ENCODE measurements at places on chromosomes 3 and 15.
A peak's percentile ranks its signal among the peaks of the same experiment; 100 is the strongest.

DNA sequence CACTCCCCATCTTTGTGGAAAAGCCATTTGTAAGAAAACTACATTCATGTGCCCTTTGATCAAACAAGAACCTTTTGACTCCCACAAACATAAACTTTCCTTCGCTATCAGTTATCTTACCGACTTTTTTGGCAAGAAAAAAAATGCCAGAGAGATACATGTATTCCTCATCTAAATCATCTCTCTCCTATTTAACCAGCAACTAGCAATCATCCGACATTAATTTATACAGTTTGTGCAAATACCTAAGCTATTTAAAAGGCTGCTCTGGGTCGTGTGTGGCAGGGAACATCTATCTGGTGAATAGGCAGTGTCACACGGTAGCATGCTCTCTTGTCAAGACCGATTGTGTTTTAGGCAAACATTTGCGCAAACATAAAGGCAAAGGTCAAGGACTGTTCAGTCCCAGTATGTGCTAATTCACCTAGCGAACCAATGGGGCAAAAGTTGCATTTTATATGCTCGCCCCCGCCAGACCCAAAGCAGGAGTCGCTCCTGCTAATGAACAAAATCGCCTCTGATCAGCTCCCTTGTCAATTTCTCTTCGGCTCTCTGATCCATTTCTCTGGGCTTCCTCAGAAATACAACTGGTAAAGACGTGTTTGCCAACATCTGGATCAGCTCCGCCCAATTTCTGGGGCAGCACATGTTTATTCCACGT lies 37.7 kb downstream of the ZIC4 start:
- no peak for DNase-seq

DNA sequence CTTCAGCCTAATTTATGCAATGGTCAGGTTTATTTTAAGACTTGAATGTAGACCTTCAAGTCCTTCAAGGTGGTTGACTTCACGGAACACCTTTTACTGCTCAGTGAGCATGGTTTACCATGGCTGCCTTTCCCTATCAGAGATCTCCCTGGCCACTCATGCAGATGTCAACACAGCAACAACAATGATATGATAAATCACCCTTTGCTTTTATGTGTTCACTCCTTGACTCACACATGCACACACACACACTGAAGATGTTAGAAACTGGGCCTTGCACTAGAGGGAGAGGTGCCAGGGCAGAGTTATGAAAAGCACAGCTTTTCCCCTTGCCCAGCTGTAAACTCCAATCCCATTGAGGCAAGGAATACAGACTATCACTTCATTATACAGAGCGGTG lies 134.4 kb downstream of the WNT5A start:
- no peak for DNase-seq

GRCh38 chr15:74845208-74845568 lies 2.2 kb upstream of the ULK3 start:
- no peak for DNase-seq

- peak; percentile 89 for DNase-seq
Measured at GRCh38 chr3:179037351-179037750, 34.3 kb downstream of the ZMAT3 start.

DNA sequence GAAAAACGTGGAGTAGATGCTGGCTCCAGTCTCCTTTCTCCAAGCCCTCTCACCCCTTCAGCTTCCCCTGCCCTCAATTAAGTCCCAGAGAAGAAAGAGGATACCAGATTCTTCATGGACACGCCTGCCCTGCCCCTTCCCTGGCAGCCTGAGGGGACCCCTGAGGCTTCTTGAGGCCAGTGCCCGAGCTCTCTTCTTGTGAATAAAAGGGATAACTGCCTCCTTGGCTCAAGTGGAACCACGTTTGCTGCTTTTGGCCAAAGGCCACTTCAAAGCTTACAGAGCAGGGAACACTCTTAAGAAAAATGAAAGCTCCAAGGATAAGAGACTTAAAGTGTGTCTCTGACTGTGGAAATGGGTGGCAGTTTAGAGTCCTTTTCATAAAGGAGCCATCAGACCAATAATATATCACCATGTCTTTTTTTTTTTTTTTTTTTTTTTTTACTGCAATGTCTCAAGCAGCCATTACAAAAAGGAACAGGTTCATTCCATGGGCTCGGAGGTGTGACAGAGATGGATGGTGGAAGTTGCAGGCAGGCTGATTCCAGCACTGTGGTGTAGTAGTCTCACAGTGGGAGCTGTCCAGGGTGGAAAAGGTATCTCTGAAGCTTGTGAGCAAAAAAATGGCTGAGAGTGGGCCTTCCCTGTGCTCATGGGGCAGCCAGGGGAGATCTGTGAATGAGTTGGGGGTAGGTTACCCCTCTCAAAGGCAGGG lies 108.8 kb downstream of the SEMA5B start:
- DNase-seq: peak; percentile 11

DNA sequence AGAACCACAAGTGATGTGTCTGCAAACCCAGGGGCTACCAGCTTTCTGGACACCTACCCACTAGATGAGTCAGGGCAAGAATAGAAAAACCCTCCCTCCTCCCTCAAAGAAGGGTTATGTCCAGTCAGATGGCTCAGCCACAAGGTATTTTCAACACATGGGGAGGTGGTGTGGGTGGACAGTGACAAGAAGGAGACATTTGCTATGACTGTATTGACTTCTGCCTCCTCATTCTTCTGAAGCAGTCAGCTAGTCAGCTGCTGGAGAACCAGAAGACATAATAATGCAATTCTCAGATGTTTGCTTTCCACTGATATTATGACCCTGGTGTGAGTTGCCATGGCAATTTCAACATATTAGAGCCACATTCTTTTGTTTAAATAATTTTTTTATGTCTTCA lies 66.7 kb upstream of the GOLGA8B start:
- DNase-seq: no peak

DNA sequence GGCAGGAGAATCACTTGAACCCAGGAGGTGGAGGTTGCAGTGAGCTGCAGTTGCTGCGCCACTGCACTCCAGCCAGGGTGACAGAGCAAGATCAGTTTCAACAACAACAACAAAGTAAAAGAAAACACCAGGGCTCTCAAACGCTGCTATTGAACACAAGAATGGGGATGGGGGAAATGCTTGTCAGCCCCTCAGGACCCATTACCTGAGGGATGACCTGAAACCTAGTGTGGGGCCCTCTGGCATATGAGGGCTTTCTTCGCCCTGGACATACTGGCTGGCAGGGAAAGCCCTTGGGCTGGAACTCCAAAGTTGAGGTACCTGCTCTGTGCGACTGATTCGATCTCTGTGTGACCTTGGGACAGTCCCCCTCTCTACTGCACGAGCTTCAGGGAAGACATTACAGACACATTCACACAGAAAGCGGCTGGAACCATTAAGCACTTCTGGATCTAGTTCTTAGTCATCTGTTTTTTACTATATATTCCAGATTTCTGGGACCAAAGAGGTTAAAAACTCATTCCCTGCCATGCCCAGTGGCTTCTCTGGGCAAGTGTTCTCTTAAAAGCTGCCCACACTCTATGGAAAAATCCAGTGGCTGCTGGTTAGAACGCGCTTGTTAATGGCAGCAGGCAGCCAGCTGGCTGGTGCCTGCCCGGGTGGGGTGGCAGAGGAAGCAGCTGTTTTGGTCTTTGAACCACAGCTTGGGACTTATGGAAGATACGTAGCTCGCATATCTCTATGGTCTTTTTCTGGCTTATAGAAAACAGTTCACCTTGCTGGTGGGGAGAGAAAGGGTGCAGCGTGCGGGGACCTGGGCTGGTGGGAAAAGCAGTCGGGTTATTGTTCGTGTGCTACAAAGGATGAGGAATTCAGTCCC lies 57.2 kb downstream of the ATP1B3 start:
- DNase-seq: no peak

DNA sequence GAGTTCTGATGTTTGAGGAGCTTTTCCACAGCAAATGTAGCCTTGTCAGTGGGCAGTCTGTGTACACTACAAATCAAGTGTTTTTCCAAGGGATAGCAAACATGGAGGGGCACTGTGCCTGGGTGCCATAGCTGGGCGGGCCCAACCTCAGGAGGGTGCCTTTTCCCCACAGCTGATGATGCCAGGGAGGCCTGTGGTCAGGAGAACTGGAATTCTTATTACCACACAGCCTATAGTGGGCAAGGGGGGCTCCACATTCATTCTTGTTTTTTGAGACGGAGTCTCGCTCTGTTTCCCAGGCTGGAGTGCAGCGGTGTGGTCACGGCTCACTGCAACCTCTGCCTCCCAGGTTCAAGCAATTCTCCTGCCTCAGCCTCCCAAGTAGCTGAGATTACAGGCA lies 41.8 kb downstream of the SYNM start:
- no peak for DNase-seq

GRCh38 chr15:39704689-39705088 lies 78.0 kb downstream of the FSIP1 start:
- peak; percentile 71 for DNase-seq

- DNase-seq: no peak
Measured at GRCh38 chr15:71239592-71240364, 124.5 kb downstream of the THSD4 start.

GRCh38 chr3:123488645-123489347 lies 39.9 kb upstream of the ADCY5 start:
- no peak for DNase-seq

DNA sequence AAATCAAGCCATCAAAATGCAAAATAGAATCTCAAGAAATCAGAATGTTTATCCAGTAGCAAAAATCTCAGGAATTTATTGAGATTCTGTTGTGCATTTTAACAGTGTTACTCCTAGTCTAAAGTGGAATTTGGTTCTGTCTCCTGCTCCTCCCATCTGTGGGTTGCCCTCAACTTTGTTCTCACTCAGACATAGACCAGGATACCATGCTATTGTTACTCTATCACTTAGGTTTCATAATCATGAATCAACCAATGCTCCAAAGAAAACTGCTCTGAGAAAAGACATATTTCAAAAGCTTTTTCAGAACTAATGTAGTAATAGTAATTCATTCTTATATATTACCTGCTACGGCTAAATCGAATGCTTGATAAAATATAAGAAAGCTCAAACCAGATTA lies 274.7 kb downstream of the RBMS3 start:
- DNase-seq: peak; percentile 65

DNA sequence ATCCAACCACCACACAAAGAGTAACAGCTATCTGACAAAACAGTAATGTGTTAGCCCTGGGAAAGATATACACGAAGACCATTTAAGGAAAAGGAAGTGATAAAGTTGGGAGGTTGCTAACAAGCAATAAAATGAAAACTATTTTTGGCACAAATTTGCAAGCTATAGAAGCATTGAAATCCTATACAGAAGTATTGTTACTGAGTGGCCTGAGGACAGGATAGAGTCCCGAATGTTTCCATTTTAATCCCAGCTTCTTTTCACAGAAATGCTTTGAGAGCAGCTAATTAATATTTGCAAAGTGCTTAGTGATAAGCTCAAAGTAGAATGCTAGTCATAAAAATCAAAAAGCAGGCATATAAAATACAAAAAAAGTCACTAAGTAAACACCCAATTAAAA lies 51.5 kb downstream of the RAD18 start:
- DNase-seq: no peak

- no peak for DNase-seq
Measured at GRCh38 chr3:38028621-38029361, 651 bp downstream of the PLCD1 start.

- no peak for DNase-seq
Measured at GRCh38 chr3:46893763-46894162, 16.2 kb downstream of the PTH1R start.

GRCh38 chr3:49899815-49900214 lies 3.9 kb downstream of the MST1R start:
- peak; percentile 33 for DNase-seq

DNA sequence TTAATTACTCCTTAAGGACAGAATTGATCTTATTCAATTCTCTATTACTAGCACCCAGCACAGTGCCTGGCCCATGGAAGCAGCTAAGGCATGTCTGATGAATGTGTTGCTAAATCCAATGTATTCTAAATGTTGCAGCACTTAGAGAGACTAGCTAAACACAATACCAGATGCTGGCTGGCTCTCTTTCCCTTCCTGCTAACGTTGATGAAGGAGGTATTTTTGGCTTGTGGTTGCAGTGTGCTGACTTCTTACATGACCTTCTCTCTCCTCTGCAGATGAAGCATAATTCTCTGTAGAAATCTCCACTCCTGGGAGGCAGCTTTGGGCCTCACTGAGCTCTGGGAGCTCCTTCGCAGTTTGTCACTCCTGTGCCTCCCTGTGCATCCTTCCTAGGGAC lies 183.6 kb downstream of the PEX5L start:
- DNase-seq: peak; percentile 2

DNA sequence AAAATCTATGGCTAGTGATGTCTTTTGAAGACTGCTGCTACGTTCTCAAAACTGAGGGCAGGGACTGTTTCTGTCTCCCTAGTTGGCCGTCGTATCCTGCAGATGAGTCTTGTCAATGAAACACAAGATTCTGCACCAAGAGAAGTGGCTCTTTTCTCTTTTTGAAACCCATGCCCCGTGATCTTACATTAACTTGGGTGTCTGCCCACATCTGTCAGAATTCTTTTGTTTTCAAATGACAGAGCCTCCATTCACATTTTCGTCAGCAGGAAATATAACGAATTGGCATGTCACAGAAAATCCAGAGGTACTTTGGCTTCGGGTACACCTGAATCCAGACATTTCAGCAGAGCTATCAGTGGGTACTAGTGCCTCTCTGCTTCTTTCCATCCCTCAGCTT lies 331.3 kb upstream of the PROK2 start:
- DNase-seq: no peak

DNA sequence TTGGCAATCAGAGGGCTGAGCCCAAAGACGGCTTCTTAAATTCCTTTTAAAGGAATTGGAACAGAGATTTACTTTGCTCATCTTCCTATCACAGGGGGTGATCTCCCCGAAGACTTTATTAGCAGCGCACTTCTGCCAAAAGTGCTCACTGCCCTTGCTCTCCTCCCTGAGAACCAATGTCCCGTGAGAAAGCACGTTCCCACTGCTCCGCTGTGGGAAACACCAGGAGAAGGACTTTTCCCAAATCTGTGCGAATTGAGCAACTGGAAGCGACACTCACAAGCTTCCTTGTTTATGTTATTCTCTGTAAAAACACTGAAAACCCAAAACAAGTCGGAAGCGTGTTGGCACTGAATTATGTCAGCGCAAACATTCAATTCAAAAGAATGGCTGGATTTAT lies 670.8 kb upstream of the NR2F2 start:
- DNase-seq: no peak

DNA sequence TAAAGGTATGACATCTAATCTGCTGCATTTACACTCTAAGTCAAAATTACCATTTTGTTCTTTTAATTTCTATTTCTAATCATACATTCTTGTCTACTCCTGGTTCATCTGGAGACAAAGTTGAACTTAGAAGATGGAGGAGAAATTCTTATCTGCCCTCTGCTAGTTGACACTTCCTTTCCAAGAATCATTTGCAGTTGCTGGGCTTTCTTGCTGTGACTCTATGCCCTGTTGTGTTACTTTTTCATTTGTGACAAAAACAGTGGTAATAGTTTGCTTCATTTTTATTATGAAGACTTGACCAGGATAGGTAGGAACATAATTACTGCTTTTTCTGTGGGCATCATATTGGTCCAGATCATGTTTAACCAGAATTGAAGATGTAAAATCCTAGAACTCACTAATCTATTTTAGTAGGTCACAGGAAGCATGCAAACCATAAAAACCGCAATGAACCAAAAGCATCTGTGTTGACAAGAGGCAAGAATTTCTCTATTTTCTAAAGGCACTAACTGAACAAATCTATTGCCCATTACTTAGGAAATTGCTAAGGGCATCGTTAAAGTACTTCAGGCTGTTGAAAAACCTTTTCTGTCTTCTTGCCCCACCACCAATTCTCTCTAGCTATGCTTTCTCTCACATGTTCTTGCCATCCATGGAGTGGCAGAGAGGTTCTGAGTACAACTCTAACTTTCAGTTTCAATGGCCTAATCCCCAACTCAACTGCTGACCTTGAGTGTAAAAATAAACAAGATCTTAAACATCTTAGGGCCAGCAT lies 4.2 kb upstream of the CCR2 start:
- DNase-seq: no peak
